Regular cardiac myocyte (primary cell): ENCODE measurements at places on chromosomes 4 and X. TPM values are rescaled to one million over a fixed set of nuclear protein-coding genes. Genes with fewer than 3 reads are reported as not detected.

Gene PABPC4L
- total RNA-seq, result 0.38 and 0.56 TPM in 2 replicates

Gene CENPU
- 5.6 and 41.0 TPM in 2 replicates for total RNA-seq

Gene IL2
- not detected in 2 replicates for total RNA-seq

Gene ARR3
- total RNA-seq, result not detected in 2 replicates

Gene CFAP47
- total RNA-seq, result under 0.01 TPM in 1 of 2 replicates, not detected in the other

Gene CXorf49
- not detected in 2 replicates for total RNA-seq
